ENCODE measurements at places on chromosomes 3 and 15.

DNA sequence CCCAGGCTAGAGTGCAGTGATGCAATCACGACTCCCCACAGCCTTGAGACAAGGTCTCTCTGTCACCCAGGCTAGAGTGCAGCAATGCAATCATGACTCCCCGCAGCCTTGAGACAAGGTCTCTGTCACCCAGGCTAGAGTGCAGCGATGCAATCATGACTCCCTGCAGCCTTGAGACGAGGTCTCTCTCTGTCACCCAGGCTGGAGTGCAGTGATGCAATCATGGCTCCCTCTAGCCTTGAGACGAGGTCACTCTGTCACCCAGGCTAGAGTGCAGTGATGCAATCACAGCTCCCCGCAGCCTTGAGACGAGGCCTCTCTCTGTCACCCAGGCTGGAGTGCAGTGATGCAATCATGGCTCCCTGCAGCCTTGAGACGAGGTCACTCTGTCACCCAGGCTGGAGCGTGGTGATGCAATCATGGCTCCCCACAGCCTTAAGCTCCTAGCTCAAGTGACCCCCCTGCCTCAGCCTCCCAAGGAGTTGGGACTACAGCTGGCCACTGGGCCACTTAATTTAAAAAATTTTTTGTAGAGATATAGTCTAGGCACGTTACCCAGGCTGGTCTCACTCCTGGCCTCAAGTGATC lies 26.1 kb downstream of the TFRC start:
- H3K4me3 ChIP-seq = no peak overlapping the region
- H3K36me3 ChIP-seq = peaks cover 25% of the 10 kb centered on the region
- H3K27me3 ChIP-seq = no peaks in the 10 kb centered on the region

GRCh38 chr3:37903734-37904133 lies 42.1 kb downstream of the CTDSPL start:
- H3K27ac ChIP-seq = no peak overlapping the region
- peaks cover 46% of the 10 kb centered on the region for H3K4me1 ChIP-seq
- peaks cover 4% of the 10 kb centered on the region for H3K27me3 ChIP-seq
- no peaks in the 10 kb centered on the region for H3K36me3 ChIP-seq
- H3K4me3 ChIP-seq = no peak overlapping the region
- no peak for DNase-seq

- peaks cover 9% of the 10 kb centered on the region for H3K4me1 ChIP-seq
- H3K27me3 ChIP-seq = peaks cover 17% of the 10 kb centered on the region
- no peak overlapping the region for H3K4me3 ChIP-seq
- DNase-seq = peak; percentile 65
- no peaks in the 10 kb centered on the region for H3K36me3 ChIP-seq
Observed at GRCh38 chr3:123286308-123287023, 84.7 kb downstream of the SEC22A start.

GRCh38 chr3:73427048-73427706 lies 197.6 kb downstream of the PDZRN3 start:
- H3K27me3 ChIP-seq = peaks cover 2% of the 10 kb centered on the region
- no peak for DNase-seq
- no peak overlapping the region for H3K4me3 ChIP-seq
- no peak overlapping the region for H3K27ac ChIP-seq
- H3K4me1 ChIP-seq = peaks cover 22% of the 10 kb centered on the region
- peaks cover 2% of the 10 kb centered on the region for H3K36me3 ChIP-seq

DNA sequence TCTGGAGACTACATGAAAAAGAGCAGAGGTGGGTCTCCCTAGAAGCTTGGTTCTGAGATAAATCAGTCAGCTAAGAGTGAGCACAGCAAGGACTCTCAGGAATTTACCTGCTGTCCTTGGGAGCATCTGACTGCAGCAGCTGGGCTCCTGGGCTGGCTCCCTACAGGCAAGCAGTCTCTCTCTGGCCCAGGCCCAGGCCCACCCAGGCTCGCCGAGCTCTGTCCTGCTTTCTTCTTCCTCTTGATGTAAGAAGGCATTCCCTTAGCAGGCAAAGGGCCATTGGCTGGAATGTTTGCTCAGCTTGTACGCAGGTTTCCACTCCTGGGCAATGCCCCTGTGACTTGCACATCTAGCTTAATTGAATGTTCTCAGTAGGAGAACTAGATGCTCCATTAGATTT lies 4.3 kb upstream of the RBP2 start:
- H3K27me3 ChIP-seq = no peaks in the 10 kb centered on the region
- H3K4me1 ChIP-seq = no peaks in the 10 kb centered on the region
- H3K4me3 ChIP-seq = no peak overlapping the region
- DNase-seq = no peak

DNA sequence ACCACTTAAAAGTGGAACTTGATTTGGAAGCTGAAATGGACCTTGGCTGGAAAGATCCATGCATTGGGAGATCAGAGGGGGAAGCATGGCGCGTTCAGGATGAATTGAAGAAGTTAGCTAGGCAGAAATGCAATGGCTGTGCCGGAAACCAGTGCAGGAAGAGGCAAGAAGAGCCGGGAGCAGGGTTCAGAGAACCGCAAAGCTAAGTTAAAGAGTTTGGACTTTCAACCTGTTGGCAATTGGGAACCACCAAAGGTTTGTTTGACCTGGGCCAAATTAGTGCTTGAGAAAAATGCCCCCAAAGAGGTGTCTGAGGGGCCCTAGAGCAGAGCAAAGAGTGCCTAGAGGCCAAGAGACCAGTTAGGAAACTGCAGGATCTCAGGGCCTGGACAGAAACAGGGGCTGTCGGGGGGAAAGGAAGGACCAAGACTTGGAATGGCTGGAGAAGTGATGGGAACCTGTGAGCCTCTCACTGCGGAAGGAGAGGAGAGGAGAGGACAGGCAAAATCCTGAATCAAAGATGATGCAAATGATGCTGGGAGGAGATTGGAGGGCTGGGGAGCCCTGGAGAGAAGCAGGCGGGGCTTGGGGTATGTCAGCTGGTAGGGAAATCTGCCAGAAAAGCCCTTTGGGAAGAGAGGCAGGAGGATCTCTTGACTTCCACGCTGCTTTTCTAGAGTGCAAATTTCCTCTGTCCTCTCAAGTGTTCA lies 49.3 kb downstream of the FAM174B start:
- peaks cover 9% of the 10 kb centered on the region for H3K36me3 ChIP-seq
- no peak overlapping the region for H3K27ac ChIP-seq
- H3K4me1 ChIP-seq = no peaks in the 10 kb centered on the region
- H3K27me3 ChIP-seq = peaks cover 4% of the 10 kb centered on the region
- DNase-seq = no peak

DNA sequence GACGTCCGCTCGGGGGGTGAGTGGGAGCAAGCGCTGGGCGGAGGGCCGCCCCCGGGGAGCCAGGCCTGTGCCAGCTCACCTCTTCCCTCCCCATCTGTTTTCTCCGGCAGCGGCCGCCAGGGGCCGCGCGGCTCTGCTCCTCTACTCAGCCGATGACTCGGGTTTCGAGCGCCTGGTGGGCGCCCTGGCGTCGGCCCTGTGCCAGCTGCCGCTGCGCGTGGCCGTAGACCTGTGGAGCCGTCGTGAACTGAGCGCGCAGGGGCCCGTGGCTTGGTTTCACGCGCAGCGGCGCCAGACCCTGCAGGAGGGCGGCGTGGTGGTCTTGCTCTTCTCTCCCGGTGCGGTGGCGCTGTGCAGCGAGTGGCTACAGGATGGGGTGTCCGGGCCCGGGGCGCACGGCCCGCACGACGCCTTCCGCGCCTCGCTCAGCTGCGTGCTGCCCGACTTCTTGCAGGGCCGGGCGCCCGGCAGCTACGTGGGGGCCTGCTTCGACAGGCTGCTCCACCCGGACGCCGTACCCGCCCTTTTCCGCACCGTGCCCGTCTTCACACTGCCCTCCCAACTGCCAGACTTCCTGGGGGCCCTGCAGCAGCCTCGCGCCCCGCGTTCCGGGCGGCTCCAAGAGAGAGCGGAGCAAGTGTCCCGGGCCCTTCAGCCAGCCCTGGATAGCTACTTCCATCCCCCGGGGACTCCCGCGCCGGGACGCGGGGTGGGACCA lies 632 bp upstream of the CRELD1 start:
- H3K36me3 ChIP-seq = peaks cover 12% of the 10 kb centered on the region
- H3K27ac ChIP-seq = peak overlapping the region; percentile 89
- DNase-seq = peak; percentile 77
- no peaks in the 10 kb centered on the region for H3K27me3 ChIP-seq

DNA sequence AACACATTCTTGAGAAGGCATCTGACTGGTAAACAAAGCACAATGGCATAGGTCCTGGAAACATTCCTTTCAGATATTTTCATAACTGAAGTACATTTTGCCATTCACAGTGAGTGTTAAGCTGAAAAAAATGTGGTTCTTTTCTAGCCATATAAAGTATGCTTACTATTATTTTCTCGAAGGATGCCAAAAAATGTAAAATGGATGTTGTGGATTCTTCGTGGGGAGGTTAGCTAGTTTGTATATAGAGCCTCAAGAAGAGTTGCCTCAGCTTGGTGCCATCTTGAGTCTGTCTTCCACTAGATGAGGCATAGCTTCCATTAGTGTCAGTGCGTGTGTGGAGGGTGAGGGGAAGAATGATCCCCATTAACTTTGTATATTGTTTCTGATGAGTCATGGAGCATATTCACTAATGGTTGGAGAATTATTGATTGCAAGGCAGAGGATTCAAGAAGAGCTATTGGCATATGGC lies 4.1 kb downstream of the MBNL1 start:
- peaks cover 32% of the 10 kb centered on the region for H3K36me3 ChIP-seq
- peak overlapping the region; percentile 98 for H3K27ac ChIP-seq
- DNase-seq = peak; percentile 82
- H3K4me1 ChIP-seq = peaks cover 60% of the 10 kb centered on the region
- peak overlapping the region; percentile 90 for H3K4me3 ChIP-seq

DNA sequence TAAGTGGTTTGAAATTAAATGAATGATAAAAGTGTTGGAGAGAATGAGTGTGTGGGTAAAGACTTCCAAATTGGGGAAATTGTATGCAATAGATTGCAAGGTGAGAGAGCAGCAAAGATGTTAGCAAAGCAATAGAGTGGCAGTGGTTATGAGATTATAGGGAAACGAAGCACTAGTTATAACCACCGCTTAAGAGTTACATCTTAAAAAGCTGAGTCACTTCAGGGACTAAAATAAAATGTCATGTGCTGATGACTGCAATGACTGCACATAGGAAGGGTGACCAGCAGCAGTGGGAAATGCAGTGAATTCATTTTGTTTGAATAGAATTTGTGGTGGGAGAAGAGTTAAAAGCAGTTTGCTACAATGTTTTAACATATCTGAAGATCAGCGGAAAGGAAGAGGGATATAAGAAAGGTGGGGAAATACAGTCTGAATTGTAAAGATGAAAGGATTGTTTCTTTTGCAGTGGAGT lies 127.3 kb downstream of the RAP2B start:
- H3K36me3 ChIP-seq = no peaks in the 10 kb centered on the region
- H3K27ac ChIP-seq = peak overlapping the region; percentile 72
- no peaks in the 10 kb centered on the region for H3K27me3 ChIP-seq
- H3K4me3 ChIP-seq = no peak overlapping the region
- peaks cover 72% of the 10 kb centered on the region for H3K4me1 ChIP-seq
- DNase-seq = peak; percentile 45

- peaks cover 4% of the 10 kb centered on the region for H3K27me3 ChIP-seq
- H3K4me3 ChIP-seq = no peak overlapping the region
- DNase-seq = no peak
- no peak overlapping the region for H3K27ac ChIP-seq
- peaks cover 53% of the 10 kb centered on the region for H3K36me3 ChIP-seq
- no peaks in the 10 kb centered on the region for H3K4me1 ChIP-seq
Observed at GRCh38 chr15:89632563-89633430, 22.5 kb downstream of the KIF7 start.

DNA sequence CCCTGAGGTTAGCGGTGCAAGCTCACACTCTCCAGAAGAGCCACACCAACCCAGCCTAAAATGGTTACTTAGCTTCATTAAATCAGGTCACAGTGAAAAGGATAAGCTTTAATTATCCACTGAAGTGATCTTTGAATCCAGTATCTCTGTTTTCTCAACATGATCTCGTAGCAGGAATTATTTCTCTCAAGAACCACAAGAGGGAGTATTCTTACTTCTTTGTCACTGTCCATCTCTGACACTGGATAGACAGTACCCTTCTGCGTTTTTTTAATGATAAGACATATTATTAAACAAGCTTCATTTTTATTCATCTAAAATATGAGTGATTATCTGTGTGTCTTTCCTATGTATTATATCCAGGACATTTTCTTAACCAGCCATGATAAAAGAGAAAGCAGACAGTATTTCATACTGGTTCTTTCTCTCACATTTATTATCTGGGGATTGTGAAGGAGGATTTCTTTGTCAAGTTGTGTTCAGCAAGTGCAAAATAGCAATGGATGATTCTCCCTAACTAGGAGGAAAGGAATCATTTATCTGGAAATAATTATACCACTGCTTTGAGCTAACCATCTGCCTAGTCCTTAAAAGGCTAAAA lies 105.4 kb upstream of the CCDC54 start:
- no peak overlapping the region for H3K27ac ChIP-seq
- peak; percentile 38 for DNase-seq
- peaks cover 2% of the 10 kb centered on the region for H3K27me3 ChIP-seq
- H3K4me3 ChIP-seq = no peak overlapping the region
- H3K36me3 ChIP-seq = no peaks in the 10 kb centered on the region
- 0 out of 2 replicates have a peak, but pooled peaks cover 6% of the 10 kb centered on the region for H3K4me1 ChIP-seq

- no peak overlapping the region for H3K4me3 ChIP-seq
- no peak overlapping the region for H3K27ac ChIP-seq
- no peaks in the 10 kb centered on the region for H3K27me3 ChIP-seq
- H3K36me3 ChIP-seq = no peaks in the 10 kb centered on the region
- H3K4me1 ChIP-seq = no peaks in the 10 kb centered on the region
- no peak for DNase-seq
Observed at GRCh38 chr3:144142151-144142840, 170.7 kb downstream of the DIPK2A start.

DNA sequence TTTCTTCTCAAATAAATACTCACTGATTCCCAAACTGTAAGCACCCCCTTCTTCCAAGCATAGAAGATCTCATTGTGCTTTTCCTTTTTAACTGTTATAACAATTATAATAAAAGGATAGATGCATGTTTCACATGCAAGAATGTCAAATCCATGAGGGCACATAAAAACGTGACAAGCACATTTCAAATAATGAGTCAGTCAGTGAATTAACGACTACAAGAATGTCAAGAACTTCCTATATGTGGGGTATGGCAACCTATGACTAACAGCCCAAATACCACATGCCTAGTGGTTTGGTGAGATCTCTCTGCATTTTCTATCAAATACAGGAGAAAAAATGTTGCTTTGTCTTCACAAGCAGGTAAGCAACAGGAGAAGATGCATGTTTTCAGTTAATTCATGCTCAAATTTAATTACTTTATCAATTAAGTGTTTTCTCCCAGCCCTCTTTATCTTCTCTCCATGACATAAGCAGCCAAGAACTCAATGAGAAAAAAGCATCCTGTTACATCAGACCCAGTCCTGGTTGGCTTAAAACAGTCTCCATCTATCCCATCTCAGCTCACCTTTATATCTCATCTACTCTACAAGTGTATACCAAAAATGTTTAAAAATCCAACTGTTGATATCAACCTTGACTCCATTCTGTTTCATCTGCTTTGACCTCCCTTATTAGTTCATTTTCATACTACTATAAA lies 181.5 kb upstream of the LMCD1 start:
- no peaks in the 10 kb centered on the region for H3K4me1 ChIP-seq
- H3K27ac ChIP-seq = no peak overlapping the region

DNA sequence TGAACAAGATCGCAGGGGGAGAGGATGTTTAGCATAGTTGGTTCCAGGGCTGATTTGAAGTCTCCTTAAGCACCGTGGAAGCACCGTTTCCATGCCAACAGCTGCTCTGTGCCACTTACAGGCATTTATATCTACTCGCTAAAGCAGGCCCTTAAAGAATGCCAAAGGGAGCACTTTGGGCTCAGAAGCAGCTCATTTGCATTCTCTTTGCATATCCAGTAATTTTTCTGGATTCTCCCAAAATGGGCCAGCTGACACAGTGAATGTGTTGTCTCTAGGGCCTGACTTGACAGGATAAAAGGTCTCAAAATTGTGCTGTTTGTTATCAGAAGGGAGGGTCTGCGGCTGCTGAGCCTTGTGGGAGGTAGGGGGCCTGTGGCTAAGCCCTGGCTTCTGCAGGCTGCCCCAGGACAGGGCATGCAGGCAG lies 138.6 kb downstream of the FBLN2 start:
- no peak overlapping the region for H3K27ac ChIP-seq
- no peaks in the 10 kb centered on the region for H3K36me3 ChIP-seq
- H3K27me3 ChIP-seq = peaks cover 37% of the 10 kb centered on the region
- no peak for DNase-seq
- no peak overlapping the region for H3K4me3 ChIP-seq
